ENCODE measurements at places on chromosomes 13 and 19. TPM values are rescaled to one million over a fixed set of nuclear protein-coding genes. Genes with fewer than 3 reads are reported as not detected.
A peak's percentile ranks its signal among the peaks of the same experiment; 100 is the strongest.

Gene CYP2S1
- total RNA-seq, result 0.13 TPM

Gene EFNA2
- total RNA-seq, result not detected

Gene CYP4F2
- not detected for total RNA-seq

Gene LGI4
- not detected for total RNA-seq

Gene ANGPTL8
- not detected for total RNA-seq

Gene MAB21L1
- total RNA-seq, result not detected

- no peak for ATAC-seq
Measured at GRCh38 chr13:23822252-23822824, 66.9 kb downstream of the MIPEP start.

DNA sequence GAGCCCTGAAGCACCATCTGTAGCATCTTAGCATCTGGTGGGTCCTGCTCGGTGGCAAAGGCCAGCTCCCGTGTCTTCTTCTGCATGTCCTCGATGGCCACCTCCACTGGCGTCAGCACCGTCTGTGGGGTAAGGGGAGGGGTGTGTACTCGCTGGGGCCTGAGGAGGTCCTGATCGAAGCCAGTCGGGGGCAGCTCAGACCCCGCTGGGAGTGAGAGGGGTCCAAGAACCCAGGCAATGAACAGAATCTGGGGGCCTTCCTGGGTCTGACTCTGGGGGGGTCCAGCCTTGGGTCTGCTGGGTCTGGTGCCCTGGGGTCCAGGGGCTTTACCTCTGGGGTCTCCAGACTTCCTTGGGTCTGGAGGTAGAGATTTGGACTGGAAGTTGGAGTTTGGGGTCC, 3.6 kb upstream of the KANK2 start:
- ATAC-seq, result no peak

DNA sequence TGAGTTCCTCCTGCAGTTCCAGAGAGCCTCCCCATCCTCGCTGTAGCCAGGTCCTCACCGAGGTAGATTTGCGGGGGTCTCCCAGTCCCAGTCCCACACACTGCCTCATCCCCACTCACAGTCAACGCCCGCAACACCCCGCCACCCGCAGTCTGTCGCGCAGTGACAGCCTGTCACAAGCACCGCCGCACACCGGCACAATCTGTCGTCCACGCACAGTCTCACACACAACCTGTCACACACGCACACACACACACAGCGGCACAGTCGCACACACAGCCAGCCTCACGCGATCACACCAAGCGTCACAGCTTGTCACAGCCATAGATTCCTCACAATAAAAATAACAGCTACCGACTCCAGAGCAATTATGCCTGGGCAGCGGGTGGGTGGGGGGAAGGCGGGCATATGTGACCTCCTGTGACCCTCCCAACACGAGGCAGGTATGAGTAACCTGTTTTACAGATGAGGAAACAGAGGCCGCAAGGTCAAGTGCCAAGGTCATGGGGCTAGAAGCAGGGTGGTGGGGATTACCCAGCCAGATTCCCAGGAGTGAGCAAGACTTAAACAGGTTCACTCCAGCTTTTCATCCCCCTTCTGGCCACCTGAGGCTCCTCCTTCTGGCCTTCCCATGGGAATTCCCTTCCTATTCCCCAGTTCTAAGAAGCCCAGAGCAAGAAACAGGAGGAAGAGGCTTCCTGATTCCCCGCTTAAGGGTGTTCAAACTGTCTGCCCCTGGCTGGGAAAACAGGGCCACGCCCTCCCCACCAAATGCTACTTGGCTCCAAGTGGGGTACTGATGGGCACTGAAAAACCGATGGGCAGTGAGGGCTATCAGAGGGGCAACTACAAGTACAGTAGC, 13.9 kb downstream of the NFIX start:
- ATAC-seq, result no peak

DNA sequence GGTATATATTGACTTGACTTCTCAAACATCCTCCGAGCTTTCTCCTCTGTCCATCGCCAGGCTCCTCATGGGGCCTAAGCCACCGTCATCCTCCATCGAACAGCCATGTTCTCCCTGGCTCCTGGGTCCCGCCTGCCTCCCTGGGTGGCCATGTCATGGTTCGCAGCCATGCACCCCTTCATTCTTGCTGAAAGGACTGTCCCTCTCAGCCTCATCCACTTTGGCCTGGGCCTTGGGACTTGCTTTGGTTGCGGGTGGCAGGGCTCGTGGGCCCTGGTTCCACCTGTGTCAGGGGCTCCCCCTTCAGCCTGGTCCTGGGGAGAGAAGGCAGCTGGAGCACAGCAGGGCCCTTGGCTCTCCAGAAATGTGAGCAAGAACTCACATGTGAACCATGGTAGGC, 183.8 kb downstream of the KATNAL1 start:
- no peak for ATAC-seq

DNA sequence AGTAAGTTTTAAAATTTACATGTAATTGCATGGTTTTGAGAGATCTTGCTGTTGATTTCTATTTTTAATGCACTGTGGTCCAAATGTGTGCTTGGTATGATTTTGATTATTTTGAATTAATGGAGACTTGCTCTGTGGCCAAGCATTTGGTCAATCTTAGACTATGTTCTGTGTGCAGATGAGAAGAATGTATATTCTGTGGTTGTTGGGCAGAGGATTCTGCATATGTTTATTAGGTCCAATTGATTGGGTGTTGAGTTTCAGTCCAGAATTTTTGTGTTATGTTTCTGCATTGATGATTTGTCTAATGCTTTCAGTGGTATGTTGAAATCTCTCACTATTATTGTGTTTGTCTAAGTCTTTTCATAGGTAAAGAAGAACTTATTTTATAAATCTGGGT, 82.3 kb downstream of the TDRD3 start:
- ATAC-seq, result no peak

DNA sequence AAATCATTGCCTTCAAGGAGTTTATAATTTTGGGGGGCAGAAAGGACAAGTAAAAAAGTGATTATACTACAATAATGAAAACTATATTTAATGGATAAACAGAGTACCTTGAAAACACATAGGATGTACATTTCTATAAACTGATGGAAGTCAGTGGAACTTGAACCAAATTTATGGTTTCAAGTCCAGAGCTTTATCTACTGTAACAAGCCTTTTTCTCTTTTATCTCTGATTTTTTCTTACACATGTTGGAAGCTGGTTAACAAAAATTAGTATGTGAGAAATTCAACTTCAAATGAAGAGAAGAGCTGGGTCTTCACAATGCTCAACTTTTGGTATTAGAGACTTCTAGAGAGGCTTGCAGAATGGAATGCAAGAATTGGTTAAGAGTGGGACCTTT, 393.6 kb downstream of the LMO7 start:
- ATAC-seq, result no peak

GRCh38 chr19:49492573-49493405, 3.4 kb upstream of the RPS11 start:
- no peak for ATAC-seq

GRCh38 chr19:5247957-5248705, 92.5 kb downstream of the PTPRS start:
- ATAC-seq, result no peak

- ATAC-seq, result peak; percentile 49
Measured at GRCh38 chr13:102399791-102400674, 1.8 kb downstream of the FGF14 start.

GRCh38 chr19:45444318-45445041, 20.8 kb upstream of the ERCC1 start:
- peak; percentile 73 for ATAC-seq

GRCh38 chr13:46345866-46346265, 41.2 kb downstream of the RUBCNL start:
- ATAC-seq, result no peak

DNA sequence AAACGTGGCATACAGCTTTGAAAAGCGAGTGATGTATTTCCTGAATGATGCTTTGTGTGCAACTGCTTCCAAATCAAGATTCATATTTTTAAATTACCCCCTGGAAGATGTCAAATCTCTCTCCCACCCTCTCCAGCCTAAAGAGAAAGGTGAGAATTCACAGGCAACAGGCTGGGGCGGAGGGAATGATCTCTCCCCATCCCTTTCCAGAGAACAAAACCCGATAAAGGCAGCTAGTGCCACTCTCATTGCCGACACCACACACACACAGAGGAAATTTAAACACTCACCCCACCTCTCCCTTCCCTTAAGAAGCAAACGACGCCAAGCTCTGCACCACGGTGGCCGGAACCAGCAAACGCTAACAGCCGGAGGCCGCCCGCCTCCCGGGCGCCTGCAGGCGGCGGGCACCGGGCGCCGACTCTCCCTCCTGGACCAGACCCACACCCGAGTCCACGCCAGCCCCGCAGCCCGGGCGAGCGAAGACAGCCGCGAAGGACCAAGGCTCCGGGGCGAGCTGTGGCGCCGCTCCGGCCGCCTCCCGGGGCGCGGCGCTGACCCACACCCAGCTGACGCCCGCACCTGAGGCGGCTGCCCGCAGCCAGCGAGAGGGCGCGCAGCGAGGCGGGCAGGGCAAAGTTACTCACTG, 477 bp downstream of the LNX2 start:
- ATAC-seq, result peak; percentile 54

DNA sequence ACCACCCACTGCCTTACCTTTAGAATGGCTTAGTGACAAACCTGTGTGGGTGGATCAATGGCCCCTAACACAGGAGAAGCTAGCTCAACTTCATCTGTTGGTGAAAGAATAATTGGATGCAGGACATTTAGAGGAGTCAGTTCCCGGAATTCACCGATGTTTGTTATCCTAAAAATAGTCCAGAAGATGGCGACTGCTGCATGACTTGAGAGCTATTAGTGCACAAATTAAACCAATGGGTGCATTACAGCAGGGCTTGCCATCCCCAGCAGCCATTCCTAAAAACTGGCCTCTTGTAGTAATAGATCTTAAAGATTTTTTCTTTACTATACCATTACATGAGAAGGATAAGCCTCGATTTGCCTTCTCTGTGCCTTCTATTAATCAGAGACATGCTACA, 46.8 kb upstream of the ZNF726 start:
- ATAC-seq, result no peak

DNA sequence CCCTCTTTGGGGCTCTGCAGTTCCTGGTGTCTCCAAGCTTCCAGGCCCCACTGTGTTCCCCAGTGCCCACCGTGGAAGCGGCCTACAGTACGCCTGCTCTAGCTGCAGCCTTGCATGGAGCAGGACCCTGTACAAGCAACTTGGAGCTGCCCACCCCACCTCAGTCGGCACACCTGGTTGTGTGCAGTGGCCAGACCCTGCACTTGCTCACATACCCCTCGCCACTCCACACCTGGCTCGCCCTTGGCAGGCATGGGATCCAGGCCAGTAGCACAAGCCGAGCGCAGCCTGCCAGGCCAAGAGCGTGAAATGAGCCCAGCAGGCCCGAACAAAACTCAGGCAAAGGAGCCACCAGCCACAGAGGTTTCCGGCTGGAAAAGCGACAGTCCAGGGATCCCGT, 36.4 kb downstream of the ANKRD27 start:
- no peak for ATAC-seq

Measured in activated T-helper 17 cell treated with anti-CD3 and anti-CD28 coated beads, Interleukin-2, amount 50 U/mL, for 72 hours (primary cell).